ENCODE measurements at places on chromosomes 13 and 19.

DNA sequence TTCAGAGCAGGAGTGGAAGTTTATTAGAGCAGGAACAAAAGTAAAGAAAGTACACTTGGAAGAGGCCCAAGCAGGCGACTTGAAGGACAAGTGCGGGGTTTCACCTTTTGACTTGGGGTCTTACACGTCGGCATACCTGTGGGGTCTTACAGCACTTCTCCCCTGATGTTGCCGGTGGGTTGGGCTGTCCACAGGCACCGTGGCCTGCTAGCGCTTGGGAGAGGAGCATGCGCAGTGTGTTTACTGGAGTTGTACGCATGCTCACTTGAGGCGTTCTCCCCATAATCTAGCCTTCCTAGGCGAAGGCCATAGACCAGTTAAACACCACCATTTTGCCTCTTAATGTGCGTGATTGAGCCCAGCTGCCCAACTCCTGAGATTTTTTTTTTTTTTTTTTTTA is 25.0 kb upstream of the PLEKHF1 start:
- DNase-seq = no peak

DNA sequence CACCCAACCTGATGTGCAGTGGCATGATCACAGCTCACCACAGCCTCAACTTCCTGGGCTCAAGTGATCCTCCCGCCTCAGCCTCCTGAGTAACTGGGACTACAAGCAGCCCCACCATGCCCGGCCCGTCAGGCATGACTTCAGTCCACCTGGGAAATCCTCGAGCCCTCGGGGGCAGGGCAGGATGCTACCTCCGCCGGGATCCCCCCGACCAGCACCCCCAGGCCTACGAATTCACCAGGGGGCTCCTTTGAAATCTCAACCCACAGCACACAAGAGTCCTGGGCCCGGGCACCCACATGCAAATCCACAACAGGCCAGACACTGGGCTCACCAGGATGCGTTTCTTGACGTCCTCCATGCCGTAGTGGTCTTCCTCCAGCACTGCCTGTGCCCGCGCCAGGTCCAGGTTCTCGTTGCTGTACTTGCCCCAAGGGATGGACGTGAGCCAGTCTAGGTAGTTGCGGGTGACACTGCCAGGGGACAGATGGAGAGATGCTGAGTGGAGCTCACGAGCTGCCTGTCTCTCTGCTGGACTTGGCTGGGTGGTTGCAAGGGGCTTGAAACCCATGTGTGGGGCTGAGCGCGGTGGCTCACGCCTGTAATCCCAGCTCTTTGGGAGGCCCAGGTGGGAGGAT is 10.5 kb downstream of the RPL36 start:
- no peak for DNase-seq

- DNase-seq = no peak
Observed at GRCh38 chr19:52391135-52391534, 6.5 kb upstream of the ZNF528 start.

GRCh38 chr19:45130236-45130635 is 30.5 kb downstream of the NKPD1 start:
- DNase-seq = no peak

GRCh38 chr13:99390601-99391000 is 83.4 kb upstream of the GPR183 start:
- no peak for DNase-seq

GRCh38 chr13:32907211-32907610 is 109.0 kb upstream of the KL start:
- no peak for DNase-seq

GRCh38 chr19:28586474-28586873 is 626.5 kb downstream of the UQCRFS1 start:
- no peak for DNase-seq

DNA sequence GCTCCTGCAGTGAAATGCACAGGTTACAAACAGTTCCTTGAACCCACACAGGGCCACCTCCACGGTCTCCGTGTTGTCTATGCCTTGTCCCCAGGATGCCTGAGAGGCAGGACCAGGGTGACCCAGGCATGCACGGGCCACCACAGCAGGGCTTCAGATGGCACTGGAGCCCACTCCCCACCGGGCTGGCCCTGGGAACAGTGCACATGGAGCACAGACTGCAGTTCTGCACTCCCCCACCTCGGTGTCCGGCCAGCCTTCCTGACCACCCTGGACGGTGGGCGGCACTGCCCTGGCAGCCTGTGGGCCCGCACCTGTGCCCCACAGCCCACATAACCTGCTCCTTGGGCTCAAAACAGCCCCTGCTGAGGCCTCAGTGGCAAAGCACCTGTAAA is 14.3 kb upstream of the SLC35E1 start:
- DNase-seq = no peak

DNA sequence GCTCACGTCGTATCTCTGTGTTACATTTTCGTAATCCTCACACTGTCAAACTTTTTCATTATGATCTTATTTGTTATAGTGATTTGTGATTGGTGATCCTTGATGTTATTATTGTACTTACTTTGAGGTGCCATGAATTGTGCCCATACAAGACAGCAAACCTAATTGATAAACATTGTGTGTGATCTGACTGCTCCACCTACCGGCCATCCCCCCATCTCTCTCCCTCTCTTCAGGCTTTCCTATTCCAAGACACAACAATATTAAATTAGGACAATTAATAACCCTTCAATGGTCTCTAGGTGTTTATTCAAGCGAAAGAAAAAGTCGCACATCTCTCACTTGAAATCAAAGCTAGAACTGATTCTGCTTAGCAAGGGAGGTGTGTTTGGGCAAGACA is 349.3 kb downstream of the RBM26 start:
- no peak for DNase-seq

DNA sequence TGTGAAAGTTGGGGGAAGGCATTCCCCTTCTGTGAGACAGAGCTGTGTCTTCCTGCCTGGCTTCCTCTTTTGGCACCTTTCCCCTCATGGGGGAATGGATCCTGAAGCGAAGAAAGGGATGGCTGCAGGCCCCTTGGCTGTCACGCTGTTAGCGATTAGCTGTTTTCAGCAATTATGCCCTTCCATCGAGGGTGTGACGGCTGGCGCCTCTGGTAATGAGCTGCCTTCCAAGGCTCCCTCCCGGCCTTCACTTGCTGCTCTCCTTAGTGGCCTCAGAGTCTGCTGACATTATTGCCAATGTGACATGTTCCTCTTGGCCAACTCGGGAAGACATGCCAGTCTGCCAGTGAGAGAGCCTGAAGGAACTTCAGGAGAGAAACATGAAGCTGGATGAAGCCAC is 162.1 kb downstream of the ZIC5 start:
- DNase-seq = no peak

- no peak for DNase-seq
Observed at GRCh38 chr13:72808917-72809500, 27.1 kb downstream of the PIBF1 start.

- DNase-seq = no peak
Observed at GRCh38 chr13:33227927-33228647, 57.5 kb downstream of the STARD13 start.

- no peak for DNase-seq
Observed at GRCh38 chr13:73578251-73578875, 519.6 kb downstream of the KLF5 start.

- DNase-seq = no peak
Observed at GRCh38 chr19:18464646-18465045, 26.7 kb upstream of the ISYNA1 start.

DNA sequence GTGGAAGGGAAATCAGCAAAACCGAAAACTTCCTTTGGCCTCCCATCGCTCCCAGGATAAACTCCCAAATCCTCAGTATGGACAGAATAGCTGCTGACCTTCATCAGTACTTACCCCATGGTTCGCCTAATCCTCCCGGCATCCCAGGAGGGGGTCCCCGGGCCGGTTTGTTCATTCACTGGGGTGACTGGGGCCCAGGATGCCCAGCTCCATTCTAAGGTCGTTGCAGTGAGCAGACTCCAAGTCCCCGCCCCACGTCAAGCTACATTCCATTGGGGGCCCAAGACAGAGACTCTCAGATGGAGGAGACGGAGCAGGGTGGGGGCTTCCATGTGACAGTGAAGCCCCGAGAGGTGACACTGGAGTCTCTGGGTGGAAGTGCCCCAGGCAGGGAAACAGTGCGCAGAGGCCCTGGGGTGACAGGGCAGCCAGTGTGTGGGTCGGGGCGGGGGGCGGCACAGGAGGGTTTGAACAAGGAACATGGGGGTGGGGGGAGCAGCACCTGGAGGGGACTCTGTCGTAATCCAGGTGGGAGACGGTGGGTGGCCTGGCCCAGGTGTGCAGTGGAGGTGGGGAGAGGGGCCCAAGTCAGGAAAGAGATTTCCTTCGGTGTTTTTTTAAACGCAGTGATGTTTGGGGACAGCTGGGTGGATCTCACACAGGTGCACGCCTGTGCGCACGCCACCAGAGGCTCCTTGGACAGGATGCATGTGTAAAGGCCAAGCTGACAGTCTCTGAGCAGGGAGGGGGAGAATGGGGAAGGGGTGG is 5.1 kb downstream of the SSBP4 start:
- no peak for DNase-seq

DNA sequence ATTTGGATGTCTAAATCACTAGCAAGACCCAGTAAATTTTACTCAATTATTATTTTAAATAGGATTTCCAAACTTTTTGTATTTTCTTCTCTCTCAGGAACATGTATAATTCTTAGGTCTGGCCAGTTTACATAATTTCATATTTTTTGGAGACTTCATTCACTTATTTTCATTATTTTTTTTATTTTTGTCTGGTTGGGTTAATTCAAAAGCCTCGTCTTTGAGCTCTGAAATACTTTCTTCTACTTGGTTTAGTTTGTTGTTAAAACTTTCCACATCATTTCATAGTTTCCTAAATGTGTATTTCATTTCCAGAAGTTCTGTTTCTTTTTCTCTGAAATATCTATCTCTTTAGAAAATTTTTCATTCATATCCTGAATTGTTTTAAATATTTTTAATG is 322.9 kb upstream of the SPRY2 start:
- no peak for DNase-seq

- DNase-seq = no peak
Observed at GRCh38 chr19:18417250-18418028, 1.8 kb upstream of the SSBP4 start.

- no peak for DNase-seq
Observed at GRCh38 chr13:29937841-29938240, 87.4 kb upstream of the UBL3 start.

DNA sequence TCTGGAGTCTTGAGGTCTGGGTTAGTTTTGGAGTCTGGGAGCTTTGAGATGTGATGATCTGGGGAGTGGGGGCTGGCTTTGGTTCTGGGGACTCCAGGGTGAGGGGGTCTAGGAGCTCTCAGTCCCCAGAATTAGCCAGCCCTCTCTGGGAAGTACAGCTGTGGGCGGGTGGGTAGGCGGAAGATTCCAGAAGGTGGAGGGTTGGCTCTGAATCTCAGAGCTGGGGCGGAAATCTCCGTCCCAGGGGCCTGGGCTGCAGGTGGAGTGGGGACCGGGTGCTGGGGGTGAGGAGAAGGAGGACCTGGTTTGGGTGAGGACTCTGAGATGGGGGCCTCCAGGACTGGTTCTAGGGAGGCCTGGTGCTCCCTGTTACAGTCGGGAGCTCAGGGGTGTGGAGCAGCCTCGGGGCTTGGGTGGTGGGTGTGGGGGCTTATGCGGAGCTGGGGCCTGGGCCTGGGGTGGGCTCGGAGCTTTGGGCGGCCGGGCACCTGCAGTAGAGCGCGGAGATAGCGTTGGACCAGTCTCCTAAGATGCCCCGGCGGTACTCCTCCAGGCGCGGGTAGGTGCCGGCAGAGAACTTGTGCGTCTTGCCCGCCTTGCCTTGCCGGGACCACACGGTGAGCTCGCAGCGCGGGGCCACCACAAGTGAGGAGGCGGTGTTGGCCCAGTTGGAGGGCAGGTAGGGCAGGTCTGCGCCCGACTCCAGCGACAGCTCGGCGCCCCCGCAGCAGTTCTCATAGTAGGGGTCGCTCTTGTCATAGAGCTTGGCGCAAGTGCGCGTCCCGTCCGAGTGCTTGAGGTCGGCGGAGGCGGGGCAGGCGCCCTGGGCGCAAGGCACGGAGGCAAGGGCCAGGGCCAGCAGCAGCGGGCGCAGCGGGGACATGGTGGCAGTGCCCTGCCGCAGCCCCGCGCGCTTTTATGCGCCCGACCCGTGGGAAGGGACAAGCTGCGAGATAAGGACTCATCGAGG is at the start of gene SYCN:
TSS of gene SYCN (minus strand) at position 892 of the 970 bp plus-strand sequence. CDS start at position 883, 9 bp downstream.
- no peak for DNase-seq

DNA sequence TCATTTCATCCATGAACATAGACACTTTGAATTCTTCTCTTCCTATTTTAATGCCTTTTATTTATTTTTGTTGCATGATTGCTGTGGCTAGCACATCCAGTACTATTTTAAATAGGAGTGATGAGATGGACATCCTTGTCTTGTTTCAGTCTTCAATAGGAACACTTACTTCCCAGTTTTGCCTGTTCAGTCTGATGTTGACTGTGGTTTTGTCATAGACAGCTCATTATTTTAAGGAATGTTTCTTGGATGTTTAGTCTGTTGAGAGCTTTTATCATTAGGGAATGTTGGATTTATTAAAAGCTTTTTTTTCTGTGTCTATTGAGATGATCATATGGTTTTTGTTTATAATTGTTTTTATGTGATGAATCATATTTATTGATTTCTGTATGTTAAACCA is 586.6 kb downstream of the SLITRK1 start:
- no peak for DNase-seq

DNA sequence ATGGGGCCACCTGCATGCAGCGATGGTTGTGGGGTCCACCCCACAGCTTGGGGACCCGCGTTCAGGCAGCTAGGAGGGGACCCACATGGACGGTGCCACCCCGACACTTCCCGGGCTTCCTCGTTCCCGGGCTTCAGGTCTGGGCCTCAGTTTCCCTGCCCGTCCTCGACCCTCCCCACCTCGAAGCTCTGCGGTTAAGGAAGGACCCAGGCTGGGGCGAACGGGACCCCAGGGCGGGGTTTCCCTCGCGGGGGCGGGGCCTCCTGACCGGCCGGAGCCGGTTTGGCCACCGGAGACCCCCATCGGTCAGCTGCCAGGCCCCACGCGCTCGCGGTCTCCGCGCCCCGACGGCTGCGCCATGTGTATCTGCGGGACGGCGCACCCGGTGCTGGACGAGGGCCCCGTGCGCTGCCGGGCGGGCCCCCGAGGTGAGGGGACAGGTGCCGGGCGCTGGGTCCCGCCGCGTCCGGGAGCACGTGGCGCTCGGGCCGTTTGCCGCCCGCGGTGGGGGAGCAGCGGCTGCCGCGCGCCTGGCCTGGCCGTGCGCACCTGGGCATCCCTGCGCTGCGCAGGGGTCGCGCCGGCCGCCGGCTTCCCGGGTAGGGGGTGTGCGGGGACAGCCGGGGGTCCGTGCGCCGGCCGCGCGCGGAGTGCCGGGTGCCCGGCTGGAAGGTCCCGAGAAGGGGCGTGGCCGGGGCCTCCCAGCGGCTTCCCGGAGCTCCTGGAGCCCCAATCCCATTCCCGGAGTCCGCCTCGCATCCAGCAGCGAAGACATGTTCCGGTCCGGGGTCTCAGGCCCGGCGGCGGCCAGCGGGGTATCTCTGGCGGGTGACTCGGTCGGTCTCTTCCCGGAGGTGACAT is 4.2 kb downstream of the ARHGAP45 start:
- DNase-seq = no peak

- DNase-seq = no peak
Observed at GRCh38 chr13:43204591-43204990, 181.2 kb downstream of the DNAJC15 start.

- no peak for DNase-seq
Observed at GRCh38 chr19:8577247-8577646, at the start of gene MYO1F. TSS of gene MYO1F (minus strand) at chr19:8577442. CDS start at chr19:8577309, 133 bp downstream.

- no peak for DNase-seq
Observed at GRCh38 chr19:6739390-6739882, at the start of gene TRIP10. TSS of gene TRIP10 (plus strand) at chr19:6739680. CDS start at chr19:6739762, 82 bp downstream.

Measured in cortex of kidney (tissue), 1 donor.